ENCODE measurements at places on chromosomes 13 and 19.
A peak's percentile ranks its signal among the peaks of the same experiment; 100 is the strongest.

GRCh38 chr19:13507053-13507611 lies 853 bp upstream of the CACNA1A start:
- peak; percentile 10 for DNase-seq

DNA sequence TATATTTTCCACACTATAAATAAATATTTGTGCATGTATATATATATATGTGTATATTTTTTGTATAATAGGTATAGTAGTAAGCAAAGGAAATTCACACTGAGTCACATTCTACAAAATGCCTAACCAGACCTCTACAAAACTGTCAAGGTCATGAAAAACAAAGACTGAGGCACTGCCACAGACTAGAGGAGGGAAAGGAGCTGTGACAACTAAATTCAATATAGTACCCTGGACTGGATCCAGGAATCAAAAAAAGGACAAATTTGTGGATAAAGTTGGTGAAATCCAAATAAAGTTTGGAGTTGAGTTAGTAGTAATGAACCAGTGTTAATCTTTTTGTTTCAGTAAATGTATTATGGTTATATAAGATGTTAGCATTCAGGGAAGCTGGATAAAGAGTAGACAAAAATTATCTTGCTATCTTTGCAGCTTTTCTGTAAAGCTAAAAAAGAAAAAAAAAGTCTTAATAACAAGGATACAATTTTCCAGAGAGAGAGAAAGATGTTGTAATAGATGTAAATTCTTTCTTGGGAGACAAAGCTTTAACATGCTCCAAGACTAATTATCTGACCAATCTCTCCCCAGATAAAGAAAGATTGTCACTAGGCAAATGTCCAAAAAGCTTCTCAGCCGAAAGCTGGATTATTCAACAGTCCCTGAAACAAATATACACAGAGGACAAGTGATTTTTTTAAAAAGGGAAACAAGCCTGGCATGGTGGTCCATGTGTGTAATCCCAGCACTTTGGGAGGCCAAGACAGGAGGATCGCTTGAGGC lies 19.1 kb downstream of the SYDE1 start:
- no peak for DNase-seq

DNA sequence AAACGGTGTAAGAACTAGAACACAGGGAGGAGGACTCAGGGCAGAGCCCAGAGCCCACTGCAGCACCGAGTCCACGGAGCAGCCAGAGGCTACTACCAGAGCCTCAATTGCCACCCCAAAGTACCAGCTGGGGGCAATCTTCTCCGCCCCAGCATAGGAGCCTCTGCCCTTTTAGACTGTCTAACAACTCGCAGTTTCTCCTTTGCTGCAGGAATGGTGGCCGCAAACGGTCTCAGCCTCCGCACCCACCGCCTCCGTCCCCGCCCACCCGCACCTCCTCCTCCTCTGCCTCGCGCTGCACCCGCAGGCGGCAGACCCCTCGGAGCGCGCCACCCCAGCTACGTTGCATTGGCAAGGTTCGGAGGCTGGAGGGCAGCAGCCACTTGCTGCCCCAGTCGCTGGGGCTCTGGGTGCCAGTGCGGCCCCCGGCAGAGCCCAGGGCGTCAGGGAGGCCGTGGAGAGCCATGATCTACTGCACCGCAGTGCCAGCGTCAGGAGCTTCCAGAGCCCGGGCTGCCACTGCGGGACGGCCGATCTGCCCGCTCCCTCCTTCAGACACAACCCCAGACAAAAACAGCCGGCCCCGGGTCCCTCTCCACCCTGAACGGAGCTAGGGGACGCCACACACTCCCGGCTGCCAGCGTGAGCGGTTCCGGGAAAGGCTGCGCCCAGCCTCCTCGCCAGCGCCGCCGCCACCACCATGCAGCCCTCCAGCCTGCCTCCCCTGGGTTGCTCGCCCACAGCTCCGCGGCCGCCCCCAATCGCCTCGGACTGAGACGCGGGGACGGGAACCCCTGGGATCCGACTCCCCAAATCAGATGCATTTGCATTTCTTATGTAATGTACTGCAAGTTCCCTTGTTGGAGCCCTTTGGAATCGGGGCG lies 1.8 kb downstream of the FGF14 start:
- DNase-seq, result no peak

DNA sequence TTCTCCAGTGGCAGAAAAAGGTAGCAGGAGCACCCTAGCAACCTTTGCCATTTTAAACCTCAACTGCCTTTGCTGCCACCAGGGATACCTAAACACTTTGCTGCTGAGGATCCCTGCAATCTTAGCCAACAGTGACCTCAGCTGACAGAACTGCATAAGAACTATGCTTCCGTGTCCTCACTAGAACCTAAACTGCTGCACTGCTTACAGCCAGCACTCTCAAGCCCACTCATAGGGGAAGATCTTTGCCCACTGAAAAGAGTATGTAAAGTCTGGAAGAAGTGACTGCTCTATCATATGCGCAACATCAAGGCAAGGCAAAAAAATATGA lies 270.0 kb upstream of the PCDH20 start:
- DNase-seq, result no peak

DNA sequence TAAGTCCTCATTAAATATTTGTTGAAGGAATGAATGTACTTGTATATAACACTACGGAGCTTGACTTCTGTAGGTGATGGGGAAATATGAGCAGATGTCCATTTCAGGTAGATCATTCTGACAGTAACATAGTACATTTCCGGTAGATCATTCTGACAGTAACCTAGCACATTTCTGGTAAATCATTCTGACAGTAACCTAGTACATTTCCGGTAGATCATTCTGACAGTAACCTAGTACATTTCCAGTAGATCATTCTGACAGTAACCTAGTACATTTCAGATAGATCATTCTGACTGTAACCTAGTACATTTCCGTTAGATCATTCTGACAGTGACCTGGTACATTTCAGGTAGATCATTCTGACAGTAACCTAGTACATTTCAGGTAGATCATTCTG lies 2.5 kb downstream of the PHF11 start:
- no peak for DNase-seq

DNA sequence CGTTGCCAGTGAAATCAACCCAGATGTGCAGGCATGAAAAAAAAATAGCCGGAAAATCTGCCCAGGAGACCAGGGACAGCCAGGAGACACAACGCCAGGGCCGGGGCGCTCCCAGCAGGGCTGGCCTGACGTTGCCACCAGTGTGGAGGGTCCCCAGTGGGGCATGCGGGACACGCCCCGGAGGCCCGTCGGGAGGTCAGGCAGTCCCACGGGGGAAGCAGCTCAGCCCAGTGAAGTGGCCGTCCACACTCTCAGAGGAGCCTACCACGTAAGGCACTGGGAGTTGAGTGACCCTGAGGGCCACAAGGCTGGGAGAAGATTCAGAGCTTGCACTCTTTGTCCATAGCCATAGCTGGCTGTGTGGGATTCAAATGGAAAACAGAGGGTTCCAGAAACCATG lies 53.2 kb upstream of the GAS6 start:
- no peak for DNase-seq

DNA sequence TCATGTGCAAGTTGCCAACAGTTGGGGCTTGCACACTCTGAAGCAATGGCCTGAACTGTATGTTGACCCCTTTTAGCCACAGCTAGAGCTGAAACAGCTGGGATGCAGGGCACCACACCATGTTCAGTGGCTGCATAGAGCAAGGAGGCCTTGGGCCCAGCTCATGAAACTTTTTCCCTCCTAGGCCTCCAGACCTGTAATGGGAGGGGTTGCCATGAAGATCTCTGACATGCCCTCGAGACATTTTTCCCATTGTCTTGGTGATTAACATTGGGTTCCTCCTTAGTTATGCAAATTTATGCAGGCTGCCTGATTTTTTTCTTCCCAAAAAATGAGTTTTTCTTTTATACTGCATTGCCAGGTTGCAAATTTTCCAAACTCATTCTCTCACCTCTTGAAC lies 165.1 kb upstream of the PRR20A start:
- no peak for DNase-seq

DNA sequence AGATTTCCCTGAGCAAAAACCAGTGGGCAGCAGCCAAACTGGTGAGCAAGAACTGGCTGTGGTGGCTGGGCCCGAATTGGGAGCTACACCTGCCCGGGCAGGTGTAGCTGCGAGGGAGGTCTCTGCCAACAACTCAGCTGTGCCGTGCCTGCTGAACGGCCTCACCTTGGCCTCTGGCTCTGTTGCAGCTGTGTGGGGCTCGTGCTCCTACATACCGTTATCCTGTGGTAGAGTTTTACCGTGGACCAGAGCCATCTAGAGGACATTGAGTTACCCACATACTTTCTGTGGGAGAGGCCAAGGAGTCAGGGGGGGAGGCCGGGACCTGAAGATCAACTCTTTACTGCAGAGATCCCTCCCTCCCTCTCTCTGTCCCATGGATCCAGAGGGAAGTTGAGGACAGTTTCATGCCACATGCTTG lies 113.2 kb downstream of the TM9SF2 start:
- DNase-seq, result peak; percentile 6

GRCh38 chr13:21050288-21051197 lies 10.8 kb downstream of the LATS2 start:
- peak; percentile 36 for DNase-seq

DNA sequence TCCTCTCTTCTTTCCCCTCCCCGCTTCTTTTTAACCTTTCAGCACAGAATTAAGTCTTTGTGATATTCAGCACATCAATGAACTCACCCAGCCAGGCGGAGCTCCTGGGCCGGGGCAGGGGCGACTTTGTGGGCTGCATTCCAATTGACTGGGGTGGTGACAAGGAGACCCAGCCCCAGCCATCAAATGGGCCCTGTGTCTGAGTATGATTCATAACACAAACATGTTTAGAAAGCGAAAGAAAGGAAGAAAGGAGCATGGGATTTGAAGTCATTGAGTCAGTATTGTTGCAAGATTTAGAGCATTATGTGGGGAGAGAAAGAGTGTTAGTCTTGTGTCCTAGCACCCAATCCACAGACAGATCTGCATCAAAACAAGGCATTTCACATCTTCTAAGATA lies 185.3 kb downstream of the LHFPL6 start:
- peak; percentile 78 for DNase-seq

DNA sequence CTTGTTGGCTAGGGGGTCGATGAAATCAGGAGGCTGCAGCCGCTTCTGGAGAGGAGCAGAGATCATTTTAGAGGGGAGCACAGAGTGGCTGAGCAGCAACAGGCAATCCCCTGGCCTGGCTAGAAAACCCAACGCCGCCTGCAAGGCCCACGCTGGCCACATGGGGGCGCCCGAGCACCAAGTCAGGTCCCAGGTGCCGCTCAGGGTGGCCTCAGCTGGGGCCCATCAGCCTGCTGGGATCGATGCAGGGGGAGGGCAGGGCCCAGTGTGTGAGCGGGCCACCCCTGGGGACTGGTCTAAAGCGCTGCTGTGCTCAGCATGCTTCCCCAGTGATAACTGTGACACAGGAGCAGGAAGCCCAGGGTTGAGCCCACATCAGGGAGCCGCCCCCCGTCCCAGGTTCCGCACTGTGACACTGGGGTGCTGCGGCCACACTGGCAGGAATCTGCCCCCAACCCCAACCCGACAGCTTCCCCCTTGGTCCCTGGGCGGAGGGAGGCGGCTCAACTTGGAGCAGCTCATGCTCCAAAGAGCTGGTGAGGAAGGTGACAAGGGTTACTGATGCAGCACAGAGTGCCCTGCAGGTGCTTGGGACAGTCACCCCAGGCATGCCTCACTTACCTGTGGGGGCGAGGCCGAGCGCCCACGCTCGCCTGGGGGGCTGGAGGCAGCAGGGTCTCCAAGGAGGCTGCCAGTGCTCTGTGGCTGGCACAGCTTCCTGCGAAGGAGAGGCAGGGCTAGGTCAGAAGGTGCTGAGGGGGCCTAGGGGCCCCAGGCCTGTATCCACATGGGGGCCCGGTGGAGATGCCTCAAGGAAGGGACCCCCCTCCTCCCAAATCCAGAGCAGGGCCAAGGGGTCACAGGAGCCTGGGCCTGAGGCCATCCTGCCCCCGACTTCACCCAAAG lies 13.3 kb upstream of the ISYNA1 start:
- DNase-seq, result peak; percentile 74

GRCh38 chr19:6138066-6138465 lies 2.6 kb downstream of the ACSBG2 start:
- DNase-seq, result no peak

DNA sequence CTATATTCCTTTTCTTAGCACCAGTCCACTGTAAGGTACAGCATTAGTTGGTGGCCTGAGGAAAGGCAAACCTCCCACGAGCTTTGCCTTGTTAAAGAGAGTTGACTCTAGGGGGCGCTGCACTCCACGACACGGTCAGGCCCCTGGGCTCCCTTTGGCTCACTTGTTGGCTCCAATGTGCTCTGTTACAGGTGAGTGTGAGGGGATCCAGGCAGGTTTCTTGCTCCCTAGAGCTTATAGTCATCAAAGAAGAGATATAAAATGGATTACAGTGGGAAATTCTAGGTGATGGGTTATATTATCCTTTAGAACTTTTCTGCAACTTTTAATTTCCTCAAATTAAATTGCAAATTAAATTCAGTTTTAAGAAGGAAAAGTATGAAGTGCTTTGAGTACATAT lies 3.7 kb downstream of the WDR87 start:
- DNase-seq, result peak; percentile 72

- DNase-seq, result no peak
These were observed 19.4 kb upstream of the MBNL2 start for GRCh38 chr13:97202761-97203160.

GRCh38 chr19:45960595-45961235 lies 12.9 kb downstream of the NOVA2 start:
- DNase-seq, result no peak

GRCh38 chr13:113651511-113652403 lies 6.2 kb downstream of the ATP4B start:
- no peak for DNase-seq

- DNase-seq, result peak; percentile 55
These were observed 2.8 kb downstream of the TNNT1 start for GRCh38 chr19:55146078-55146704.

DNA sequence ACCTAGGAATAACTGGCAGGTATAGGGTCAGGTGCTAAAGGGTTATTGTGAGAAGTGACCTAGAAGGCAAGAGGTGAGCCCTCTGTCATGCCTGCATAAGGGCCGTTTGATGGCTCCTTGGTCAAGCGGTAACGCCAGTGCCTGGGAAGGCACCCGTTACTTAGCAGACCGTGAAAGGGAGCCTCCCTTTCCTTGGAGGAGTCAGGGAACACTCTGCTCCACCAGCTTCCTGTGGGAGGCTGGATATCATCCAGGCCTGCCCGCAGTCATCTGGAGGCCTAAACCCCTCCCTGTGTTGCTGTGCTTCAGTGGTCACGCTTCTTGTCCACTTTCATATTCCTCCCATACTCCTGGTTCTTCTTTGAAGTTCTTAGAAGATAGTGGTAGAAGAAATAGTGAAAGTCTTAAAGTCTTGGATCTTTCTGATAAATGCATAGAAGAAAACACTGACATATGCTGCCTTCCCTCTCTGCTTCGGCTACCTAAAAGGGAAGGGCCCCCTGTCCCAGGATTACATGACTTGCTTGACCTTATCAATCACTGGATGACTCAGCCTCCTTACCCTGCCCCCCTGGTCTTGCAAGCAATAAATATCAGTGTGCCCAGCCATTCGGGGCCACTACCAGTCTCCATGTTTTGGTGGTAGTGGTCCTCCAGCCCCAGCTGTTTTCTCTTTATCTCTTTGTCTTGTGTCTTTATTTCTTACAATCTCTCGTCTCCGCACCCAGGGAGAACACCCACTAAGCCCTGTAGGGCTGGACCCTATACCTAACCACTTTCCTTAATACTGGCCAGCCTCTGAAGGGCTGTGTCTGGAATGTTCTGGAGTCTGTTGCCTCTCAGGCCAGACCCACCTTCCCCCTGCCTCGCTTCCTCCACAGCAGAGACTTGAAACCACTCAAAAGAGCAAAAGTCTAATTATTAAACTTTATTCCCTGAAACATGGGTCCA lies 16.1 kb upstream of the ABCC4 start:
- DNase-seq, result peak; percentile 9
